DND-41 (cell line): ENCODE measurements at places on chromosomes 3 and 15.
A peak's percentile ranks its signal among the peaks of the same experiment; 100 is the strongest.

DNA sequence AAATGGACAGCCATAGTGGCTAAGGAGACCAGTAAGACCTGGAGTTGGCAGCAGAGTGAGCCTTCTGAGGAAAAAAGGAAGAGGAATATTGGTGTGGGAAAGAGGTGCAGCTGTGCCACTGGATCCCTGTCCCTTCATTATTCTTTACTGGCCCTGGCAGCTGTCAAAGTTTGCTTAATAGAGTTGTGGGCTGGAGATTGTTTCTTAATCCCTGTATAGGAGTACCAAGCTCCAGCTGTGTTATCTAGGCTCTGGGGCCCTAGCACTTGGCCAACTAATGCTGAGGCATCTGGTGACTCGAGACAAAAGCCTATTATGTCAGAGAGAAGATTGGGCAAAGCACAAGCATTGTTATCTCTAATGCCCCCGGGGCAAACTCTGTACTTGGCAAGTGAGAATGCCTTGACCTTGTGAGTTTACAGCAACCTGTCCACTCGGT is 61.4 kb downstream of the ZNF609 start:
- no peak for DNase-seq

GRCh38 chr3:138329127-138329983 is at the start of gene NME9:
Gene NME9 (minus strand): TSS chr3:138329851. CDS start chr3:138329335, 516 bp downstream.
- peak; percentile 92 for DNase-seq

- DNase-seq = no peak
Measured at GRCh38 chr3:193827871-193828270, 234.9 kb downstream of the OPA1 start.

DNA sequence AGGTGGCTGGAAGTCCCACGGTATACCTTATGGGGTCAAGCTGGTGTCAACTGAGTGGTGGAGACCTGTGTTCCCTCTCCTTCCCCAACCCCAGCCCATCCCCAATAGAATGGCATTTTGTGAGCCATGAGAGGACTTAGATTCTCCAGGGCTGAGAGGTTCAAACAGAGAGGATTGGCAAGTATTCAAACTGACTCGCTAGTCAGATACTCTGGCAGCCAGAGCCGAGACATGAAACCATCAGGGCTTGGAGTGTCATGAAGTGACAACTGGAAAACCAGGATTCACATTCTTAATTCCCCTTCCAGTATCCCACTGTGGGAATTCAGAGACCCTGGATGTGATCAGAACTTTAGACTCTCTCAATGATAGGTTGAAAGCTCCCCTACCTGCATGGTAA is 159.4 kb upstream of the SNTN start:
- no peak for DNase-seq

GRCh38 chr3:160616311-160616710 is 50.9 kb upstream of the KPNA4 start:
- DNase-seq = no peak

GRCh38 chr3:177591379-177591778 is 394.1 kb upstream of the TBL1XR1 start:
- DNase-seq = peak; percentile 31

GRCh38 chr3:141307351-141308059 is 60.8 kb upstream of the ZBTB38 start:
- DNase-seq = no peak

DNA sequence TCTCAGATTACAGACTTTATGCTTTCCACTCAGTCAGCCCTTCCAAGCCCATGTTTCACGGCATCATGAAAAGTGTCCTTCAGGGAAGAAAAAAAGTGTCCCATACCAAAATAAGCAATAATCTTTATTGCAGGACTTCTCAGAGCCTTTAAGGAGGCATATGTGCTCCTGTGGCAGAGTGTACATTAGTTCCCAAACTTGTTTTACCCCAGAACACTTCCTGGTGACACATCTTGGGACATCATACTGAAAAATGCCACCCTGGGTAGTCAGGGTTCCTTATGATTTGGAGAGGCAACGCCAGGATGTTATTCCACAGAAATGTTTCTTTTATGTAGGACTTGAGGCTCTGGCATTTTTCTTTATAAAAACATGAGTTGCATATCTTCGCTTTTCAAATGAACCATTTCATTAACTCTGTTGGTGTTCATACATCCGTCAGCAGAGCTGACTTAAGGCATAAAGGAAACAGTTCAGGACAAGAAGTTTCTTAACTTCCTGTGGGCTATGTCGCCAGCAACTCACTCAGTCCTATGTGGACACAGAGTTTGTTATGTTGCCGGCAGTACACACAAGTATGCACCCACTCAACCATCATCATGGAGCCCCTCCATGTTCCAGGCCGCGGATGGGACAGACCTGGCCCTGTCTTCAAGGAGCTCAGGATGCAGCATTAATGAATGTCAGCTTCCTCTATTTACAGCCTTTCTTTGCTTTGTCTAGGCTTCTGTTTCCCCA is 63.8 kb downstream of the CASR start:
- DNase-seq = no peak

DNA sequence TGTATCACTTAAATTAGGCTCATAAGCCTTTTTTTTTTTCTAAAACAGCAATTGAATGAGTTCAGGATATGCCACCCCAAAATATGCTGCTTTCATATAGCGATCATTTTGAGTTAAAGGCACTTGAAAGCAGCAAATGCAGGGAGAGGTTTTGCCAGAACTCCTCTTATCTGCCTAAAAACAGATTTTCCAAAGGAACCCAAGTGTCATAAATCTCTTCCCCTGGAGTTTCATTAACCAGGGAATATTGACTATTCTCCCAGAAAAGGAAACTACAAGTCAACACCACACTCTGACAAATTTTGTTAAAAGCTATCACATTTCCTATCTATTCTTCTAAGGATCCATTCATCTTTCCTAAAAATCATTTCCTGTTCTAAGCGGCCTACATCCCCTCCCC is 11.3 kb downstream of the DNAAF4 start:
- no peak for DNase-seq

GRCh38 chr3:54324103-54324502 is 201.8 kb downstream of the CACNA2D3 start:
- DNase-seq = no peak

GRCh38 chr3:187401856-187402255 is 33.7 kb downstream of the RTP4 start:
- no peak for DNase-seq

- DNase-seq = no peak
Measured at GRCh38 chr3:127420829-127421228, 133.0 kb upstream of the PRR20G start.

DNA sequence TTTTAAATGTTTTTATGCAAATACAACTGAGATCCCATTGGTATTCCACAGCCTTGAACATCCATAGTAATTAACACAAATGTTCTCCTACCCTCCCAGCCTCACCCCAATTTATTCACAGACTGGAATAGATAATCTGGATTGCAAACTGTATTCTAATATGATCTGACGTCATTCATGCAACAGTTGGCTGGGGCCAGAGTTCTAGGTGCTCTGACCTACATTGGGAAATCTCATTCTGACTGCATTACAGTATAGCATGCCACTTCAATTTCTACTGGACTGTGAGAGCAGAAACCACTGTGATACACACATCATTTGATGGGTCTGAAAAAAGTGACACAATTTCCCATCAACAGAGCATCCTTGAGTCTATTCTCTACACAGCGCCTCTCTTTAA is 403.1 kb downstream of the MAGI1 start:
- no peak for DNase-seq

- peak; percentile 45 for DNase-seq
Measured at GRCh38 chr15:85730001-85730820, 64.5 kb downstream of the KLHL25 start.

DNA sequence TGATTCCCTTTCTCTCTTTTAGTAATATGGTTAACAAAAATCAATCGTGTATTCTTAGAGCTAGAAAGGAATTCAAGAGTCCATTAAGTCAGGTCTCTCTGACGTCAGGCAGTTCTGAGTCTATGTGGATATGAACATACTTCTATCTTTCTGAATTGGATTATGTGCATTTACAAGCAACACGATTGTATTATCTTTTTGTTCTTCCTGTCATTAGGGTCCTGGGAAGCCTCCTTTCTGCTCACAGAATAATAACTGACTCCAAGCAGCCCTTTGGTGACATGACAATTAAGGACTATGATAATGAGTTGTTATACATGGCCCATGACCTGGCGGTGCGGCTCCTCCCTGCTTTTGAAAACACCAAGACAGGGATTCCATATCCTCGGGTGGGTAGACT is 14.0 kb downstream of the EDEM1 start:
- no peak for DNase-seq

DNA sequence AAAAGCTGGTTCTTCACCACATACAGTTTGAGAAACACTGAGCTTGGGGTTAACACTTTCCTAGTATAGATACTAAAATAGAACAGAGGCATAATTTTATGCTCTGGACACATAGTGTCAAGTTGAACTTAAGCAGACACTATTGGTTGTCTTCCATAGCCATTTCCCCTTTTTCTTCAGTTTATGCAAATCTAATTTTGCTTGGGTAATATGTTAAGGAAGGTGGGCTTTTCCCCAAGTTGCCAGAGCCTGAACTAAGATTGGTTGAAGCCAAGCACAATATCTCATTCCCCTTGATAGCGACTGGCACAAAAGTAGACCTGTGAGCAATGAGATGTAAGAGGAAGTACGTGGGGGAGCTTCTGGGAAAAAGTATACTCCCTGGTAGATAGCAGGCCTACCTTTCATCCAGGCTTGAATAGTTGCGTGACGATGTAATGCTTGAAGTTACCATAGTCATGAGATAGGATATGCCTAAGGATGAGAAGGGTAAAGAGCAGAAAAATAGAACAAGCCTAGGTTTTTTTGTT is 4.5 kb upstream of the POPDC2 start:
- no peak for DNase-seq

- DNase-seq = no peak
Measured at GRCh38 chr3:194687638-194688199, 2.0 kb downstream of the FAM43A start.

- DNase-seq = no peak
Measured at GRCh38 chr3:104805042-104805441, 561.7 kb upstream of the ALCAM start.
